Mesothelial cell of epicardium (in vitro differentiated cells): ENCODE measurements at places on chromosomes 1 and 21. TPM values are rescaled to one million over a fixed set of nuclear protein-coding genes. Genes with fewer than 3 reads are reported as not detected.

GRCh38 chr21:35925497-35925896, 134.8 kb downstream of the SETD4 start:
- peaks cover 4% of the 10 kb centered on the region for H3K4me1 ChIP-seq
- no peak overlapping the region for H3K4me3 ChIP-seq
- no peak for DNase-seq
- peaks cover 19% of the 10 kb centered on the region for H3K27me3 ChIP-seq
- no peak overlapping the region for H3K27ac ChIP-seq

DNA sequence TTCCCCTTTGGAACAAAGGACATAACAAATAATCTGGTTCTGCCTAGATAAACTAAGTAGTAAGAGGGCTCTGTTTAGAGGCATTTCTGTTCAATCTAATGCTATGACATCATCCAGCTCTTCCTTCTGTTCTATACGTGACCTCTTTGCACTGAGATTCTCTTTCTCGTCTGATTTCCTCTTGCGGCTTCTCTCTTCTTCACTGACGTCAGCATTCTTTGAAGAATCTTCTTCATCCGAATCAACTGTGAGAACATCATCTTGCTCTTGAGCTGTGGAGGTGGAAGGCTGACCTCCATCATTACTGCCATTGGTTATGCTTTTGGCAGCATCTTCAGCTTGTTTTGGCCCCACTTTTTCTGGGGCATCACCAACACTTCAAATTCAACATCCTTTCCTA, 130.4 kb downstream of the HS2ST1 start:
- no peak overlapping the region for H3K27ac ChIP-seq
- H3K27me3 ChIP-seq: no peaks in the 10 kb centered on the region
- H3K4me1 ChIP-seq: peaks cover 21% of the 10 kb centered on the region
- no peak for DNase-seq

DNA sequence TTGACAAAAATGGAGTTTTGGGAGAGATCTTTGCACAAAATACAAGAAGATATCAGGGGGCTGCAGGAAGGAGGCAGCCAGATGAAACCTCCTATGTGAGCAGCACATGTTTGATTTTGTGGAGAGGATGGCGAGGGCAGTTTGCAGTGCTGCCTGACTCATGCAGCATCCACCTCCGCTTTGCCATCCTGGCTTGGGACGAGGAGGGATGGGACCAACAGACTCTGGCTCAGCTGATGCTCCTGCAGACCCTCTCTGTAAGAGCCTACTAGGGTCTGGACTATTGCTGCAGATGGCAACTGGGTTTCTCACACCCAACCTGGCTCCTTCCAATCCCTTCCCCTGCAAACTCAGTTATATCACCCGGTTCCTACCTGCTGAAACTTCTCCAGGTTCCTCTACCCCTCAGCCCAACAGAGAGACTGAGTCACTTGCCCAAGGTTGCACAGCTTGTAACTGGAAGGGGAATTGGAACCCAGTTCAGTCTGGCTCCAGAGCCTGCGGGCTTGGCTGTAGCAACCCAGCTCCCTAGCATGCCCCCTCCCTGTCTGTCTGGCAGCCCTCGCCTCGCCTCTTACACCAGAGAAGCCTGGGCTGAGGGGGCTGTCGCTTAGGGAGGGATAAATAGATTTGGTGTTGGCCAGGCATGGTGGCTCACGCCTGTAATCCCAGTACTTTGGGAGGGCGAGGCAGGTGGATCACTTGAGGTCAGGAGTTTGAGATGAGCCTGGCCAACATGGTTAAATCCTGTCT, 205.8 kb downstream of the PTPRU start:
- H3K36me3 ChIP-seq: no peaks in the 10 kb centered on the region
- no peak overlapping the region for H3K27ac ChIP-seq
- no peak for DNase-seq
- peaks cover 7% of the 10 kb centered on the region for H3K4me1 ChIP-seq

- no peak overlapping the region for H3K4me3 ChIP-seq
- H3K27ac ChIP-seq: no peak overlapping the region
- no peaks in the 10 kb centered on the region for H3K27me3 ChIP-seq
- H3K4me1 ChIP-seq: peaks cover 31% of the 10 kb centered on the region
- H3K36me3 ChIP-seq: no peaks in the 10 kb centered on the region
- DNase-seq: no peak
These were observed 283.5 kb upstream of the SGIP1 start for GRCh38 chr1:66250478-66250877.

DNA sequence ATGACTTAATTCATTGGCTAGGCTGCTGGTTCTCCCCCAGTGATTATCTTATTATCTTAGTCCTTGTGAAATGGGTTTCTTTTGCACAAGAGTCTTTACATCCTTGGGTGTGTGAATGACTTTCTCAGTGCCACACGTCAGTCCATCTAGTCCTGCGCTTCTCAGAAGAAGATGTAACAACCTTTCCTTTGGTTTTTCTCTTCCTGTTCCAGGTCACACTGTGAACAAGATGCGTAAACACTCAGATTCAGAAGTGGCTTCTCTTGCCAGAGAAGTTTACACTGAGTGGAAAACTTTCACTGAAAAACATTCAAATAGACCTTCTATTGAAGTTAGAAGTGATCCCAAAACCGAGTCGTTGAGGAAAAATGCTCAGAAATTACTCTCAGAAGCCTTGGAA, 35.0 kb downstream of the TCEANC2 start:
- no peaks in the 10 kb centered on the region for H3K36me3 ChIP-seq
- H3K4me1 ChIP-seq: no peaks in the 10 kb centered on the region
- H3K27ac ChIP-seq: no peak overlapping the region
- H3K27me3 ChIP-seq: no peaks in the 10 kb centered on the region
- H3K4me3 ChIP-seq: no peak overlapping the region

The MCOLN3 gene
- 6.5 to 7.6 TPM (median 7.1 TPM) in 3 replicates for total RNA-seq
